ENCODE measurements at places on chromosomes 4 and X.
A peak's percentile ranks its signal among the peaks of the same experiment; 100 is the strongest.

DNA sequence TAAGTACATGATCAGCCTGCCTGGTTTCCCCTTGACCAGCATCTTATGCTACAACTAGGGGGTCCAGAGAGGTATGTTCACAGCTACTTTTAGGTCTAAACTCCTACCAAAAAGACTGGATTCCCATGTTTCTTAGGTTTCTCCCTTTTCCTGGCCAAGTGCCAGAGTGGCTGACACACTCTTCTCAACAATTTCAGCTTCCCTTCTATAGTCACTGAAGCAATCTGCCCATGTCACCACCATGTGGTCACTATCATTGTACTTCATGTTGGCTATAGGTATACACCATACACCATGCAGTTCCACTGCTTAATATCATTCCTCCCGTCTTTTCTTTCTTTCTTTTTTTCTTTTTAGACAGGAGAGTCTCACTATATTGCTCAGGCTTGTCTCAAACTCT is 66.9 kb downstream of the KLHL13 start:
- no peak for DNase-seq

GRCh38 chr4:124722071-124722470 is 9.5 kb upstream of the ANKRD50 start:
- no peak for DNase-seq

DNA sequence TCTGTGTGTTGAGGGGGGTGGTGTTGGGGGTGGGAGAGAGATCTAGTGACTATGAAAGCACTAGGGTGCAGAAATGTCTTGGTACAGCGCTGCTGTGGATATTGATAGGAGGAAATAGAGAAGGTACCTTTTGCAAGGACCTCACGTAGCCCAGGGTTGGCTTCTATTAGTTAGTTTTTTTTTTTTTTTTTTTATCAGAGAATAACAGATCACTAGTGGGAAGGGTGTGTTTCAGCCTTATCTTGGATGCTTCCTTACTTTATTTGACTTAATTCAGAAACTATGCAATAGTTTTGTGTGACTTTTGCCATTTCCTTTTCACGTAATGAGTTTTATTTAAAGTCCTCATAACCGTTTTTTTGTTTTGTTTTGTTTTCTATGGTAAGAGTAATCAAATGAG is 16.4 kb upstream of the PGRMC2 start:
- DNase-seq = no peak

- DNase-seq = peak; percentile 50
These were observed 10.4 kb downstream of the L1CAM start for GRCh38 chrX:153875391-153876111.

- DNase-seq = peak; percentile 21
These were observed 74.4 kb upstream of the RBMX start for GRCh38 chrX:136954930-136955329.

GRCh38 chr4:53141308-53141707 is 224.6 kb downstream of the SCFD2 start:
- DNase-seq = no peak

- DNase-seq = no peak
These were observed 120.5 kb upstream of the EGFL6 start for GRCh38 chrX:13448941-13449340.

- no peak for DNase-seq
These were observed 64.0 kb downstream of the SLC39A8 start for GRCh38 chr4:102281171-102281839.

DNA sequence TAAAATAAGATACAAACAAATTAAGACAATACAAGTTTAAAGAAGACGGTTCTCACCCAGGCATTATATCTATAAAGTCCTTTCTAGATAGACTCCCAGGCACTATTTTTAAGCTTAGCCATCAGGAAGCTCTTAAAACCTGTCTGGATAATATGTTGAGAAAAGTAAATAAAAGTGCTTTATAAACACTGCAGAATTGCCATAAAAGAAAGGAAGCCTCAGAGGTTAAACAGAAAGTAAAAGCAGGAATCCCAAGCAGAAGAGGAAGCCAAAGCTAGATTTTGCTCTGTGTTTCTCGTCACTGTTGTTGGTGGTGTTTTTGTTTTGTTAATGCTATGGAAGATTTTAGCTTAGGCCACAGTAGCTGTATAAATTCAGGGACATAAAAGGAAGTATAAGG is 1267.3 kb downstream of the PCDH19 start:
- peak; percentile 2 for DNase-seq

DNA sequence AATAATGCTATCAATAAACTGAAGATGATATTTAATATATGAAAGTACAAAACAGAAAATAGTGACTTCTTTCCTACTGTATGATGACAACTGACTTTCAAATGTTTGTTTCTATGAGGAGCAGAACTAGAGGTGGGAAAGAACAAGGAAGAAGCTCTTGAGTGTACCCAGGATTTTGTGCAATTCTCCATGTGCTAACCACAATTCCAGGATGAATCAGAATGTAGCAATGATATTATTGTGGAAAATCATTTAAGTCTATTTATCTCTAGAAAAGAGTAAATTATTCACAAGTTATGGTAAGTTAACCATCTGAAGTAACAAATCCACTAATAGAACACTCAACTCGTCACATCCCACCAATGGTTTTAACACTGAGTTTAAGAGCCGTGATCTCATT is 324.1 kb upstream of the EMCN start:
- no peak for DNase-seq

DNA sequence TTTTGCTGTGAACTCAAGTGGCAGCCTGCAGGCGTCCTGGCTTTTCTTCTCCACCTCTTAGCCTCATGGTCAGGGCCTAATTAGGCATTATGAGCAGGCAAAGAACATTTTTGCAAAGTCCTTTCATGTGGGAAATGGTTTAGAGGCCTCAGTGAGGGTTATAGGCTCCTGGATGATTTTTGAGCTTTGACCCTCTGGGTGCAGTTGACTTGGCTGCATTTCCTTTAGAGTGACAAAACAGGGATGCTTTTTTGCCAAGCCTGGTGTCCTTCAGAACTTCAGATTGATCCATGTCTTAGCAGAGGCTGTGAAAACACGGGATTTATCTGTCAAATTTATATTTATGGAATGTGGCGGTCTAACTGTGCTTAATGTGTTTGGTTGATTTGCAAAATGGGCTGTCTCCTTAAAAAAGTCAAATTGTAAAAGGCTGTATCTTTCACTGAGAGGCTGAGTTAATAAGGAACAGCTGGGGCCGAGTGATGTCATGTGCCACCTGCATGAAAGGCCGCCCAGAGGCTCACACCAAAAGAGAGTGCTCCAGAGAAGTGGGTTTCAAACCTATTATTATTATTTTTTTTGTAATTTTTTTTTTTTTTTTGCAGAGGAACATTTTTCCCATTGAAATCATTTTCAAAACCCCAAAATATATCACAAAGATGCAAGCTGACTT is 192.2 kb upstream of the ARX start:
- DNase-seq = no peak

GRCh38 chr4:15378062-15378461 is 49.8 kb upstream of the C1QTNF7 start:
- no peak for DNase-seq

GRCh38 chrX:281166-281999 is at the start of gene PLCXD1:
Gene PLCXD1, plus strand, starts transcription at chrX:281381. Its CDS starts 2,807 bp downstream, at chrX:284188.
- peak; percentile 96 for DNase-seq

- DNase-seq = no peak
These were observed 1579.3 kb downstream of the C4orf33 start for GRCh38 chr4:130675266-130675665.

- DNase-seq = peak; percentile 63
These were observed 81.4 kb downstream of the CEP44 start for GRCh38 chr4:174365018-174365587.

GRCh38 chrX:153649915-153650782 is 3.1 kb downstream of the DUSP9 start:
- DNase-seq = no peak

DNA sequence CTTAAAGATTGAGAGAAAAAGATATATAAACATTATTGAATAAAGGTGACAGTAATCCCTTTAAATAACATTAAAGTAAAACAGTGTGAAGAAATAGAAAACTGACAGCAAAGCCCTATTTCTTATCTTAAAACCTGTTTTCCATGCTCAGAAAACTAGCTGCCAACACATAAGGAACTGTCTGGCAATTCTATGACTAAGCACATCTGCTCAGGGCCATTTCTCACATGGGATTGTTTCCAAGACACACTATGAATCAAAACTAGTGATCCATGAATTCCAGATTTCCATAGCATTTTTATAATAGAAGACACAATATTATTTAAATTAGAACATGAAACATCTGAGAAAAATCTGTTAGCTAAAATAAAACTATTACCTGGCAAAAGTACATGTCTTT is 113.4 kb downstream of the SCLT1 start:
- no peak for DNase-seq
